ENCODE measurements at places on chromosomes 6 and 20.

- peak; percentile 95 for DNase-seq
Observed at GRCh38 chr20:61263084-61263695, 11.1 kb downstream of the CDH4 start.

GRCh38 chr6:140809694-140810101, 1323.0 kb upstream of the GJE1 start:
- DNase-seq = no peak

DNA sequence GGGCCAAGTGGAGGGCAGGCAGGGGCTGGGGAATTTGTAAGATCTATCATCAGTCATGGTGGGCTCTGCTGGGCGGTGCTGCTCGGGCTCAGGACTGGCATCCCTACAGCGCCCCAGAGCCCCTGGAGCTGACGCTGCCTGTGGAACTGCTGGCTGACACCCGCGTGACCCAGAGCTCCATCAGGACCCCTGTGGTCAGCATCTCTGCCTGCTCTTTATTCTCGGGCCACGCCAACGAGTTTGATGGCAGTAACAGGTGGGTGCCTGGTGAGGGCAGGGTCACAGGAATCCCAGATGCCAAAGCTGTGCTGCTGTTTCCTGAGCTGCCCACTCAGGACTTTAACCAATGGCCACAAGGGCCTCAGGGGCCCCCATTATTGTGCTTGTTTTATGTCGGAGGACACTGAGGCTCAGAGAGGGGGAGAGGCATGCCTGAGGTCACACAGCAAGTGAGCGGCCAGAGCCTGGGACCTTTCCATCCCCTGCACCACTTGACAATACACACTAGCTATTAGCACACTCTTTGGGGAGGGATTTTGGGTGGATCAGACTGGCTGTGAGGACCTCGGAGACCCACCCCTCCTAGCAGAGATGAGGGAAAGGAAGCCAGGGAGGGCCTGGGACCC, 6.3 kb downstream of the BPIFB2 start:
- no peak for DNase-seq

DNA sequence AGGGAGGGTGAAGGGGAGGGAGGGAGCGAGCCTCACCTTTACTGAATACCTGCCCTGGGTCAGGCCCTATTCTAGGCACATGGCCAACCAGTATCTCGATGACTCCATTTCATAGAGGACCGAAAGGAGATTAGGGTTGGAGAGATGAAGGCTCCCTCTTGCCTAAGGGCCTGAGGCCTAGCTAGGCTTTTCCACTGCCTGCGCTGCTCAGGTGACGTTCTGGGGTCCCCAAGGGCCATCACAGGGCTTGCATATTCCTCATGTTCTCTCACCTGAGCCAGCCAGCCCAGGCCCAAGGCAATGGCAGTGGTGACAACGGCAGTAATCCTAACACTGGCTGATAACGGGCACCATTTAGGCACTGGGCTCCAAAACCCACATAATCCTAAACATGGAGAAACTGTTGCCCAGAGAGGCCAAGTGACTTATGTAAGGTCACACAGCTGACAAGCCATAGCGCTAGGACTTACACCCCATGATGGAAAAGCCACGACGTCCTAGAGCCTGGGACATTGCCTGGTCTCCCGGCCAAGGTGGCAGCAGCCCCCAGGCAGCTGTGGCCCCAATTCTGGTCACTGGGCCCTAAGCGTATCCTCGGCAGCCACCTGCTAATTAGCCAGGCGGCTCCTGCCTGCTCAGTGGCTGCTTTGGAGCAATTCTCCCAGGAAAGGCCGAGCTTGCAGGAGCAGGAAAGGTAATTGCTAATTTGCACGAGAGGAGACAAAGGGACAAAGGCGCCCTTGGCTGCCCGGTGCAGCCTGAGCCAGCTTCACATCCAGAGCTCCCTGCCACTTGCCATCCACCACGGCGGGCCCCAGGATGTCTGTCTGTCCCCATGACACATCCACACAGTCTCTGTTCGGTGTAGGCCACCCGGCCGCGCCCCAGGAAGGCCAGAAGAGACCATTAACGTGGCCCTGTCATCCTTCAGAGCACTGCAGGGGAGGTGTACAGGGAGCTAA, 21.5 kb downstream of the NOL4L start:
- no peak for DNase-seq

DNA sequence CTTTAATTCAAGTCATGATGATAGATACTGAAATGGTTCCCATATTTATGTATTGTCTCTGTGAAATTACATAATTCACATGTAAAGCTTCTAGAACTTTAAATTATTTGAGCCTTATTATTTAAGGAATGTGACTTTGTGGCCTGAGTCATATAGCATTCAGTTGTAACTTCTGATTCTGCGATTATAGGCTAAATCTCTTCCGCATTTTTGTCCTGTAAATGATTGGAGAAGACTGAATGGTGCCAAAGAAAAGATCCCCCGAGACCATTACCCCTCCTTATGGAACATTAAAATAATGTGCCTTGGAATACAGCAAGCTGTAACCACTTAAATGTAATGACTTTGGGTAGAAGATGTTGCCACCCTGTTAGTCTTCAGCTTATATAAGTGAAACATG, 63.3 kb upstream of the MAP7 start:
- no peak for DNase-seq

DNA sequence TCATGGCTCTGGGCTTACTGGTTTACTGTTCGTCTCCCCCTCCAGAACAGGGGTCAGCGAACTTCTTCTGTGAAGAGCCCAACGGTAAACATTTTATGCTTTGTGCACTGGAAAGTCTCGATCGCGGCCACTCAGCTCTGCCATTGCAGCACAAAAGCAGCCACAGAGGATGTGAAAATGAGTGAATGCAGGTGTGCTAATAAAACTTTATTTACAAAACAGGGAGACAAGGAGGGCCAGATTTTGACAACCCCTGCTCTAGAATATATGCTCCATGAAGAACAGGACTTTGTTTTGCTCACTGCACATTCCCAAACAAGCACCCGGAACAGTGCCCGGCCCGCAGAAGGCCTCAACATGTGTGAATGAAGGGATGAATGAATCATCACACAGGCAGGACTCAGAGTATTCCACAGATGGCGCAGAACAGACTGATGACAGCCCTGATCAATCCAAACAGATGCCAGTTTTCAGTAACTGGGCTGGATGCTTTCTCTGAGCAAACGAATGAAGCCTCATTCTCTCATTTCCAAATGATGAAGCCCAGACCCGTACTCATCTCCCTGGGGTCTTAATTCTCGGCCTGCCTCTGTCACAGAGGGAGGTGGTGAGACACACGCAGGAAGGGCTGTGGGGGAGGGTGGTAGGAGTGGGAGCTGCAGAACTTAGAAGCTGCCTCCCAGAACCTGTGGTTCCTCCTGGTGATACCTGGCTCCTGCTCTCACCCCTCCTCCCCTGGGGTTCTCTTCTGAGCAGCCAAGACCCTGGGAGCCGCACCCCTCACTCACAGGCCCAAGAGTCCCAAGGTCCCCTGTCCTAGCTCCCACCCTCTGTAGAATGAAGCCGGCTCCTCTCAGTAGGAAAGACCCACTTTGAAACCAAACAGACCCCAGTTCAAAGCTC, 196.4 kb downstream of the PREX1 start:
- no peak for DNase-seq

GRCh38 chr6:133768656-133769295, 120.1 kb upstream of the TCF21 start:
- no peak for DNase-seq

DNA sequence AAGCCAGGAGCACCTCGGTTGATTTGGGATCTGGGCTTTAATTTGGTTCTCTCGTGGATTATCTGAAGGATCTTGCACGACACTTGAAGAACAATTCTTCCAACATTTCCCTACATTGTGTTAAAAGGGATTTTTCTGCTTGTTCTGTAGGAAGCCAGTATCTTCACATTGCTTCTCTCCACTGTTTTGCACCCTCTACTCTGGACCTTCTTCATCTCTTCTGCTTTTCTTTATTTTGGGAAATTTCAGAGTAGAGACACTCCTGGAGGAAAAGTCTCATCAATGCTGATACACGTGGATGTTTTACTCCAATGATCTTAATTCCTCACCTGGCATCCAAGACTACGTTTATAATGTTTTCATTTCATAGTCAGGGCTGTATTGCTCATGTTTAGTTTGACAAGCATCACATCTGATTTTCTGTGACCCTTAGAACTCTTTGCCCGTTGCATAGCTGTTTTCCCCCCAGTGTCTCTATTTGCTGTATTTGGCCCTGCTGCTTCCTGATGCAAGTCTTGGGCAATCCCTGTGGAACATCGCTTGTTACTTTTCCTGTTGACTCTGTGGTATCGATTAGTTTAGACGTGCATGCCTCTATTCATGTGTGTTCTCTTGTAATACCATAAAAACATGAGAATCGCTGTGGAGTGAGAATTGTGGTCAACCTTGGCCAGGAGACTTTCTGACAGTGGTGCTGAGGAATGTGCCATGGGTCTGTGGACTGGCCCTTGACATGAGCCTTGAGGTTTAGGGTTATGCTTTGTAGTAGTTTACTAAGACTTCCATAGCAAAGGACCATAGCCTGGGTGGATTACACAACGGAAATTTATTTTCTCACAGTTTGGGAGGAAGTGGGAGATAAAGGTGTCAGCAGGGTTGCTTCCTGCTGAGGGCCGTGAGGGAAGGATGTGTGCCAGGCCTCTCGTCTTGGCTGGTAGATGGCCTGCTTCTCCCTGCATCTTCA, 12.5 kb downstream of the PLCB1 start:
- DNase-seq = no peak

- peak; percentile 63 for DNase-seq
Observed at GRCh38 chr6:17417817-17418216, 24.4 kb downstream of the CAP2 start.

- DNase-seq = no peak
Observed at GRCh38 chr6:96499781-96500180, 21.8 kb upstream of the UFL1 start.

DNA sequence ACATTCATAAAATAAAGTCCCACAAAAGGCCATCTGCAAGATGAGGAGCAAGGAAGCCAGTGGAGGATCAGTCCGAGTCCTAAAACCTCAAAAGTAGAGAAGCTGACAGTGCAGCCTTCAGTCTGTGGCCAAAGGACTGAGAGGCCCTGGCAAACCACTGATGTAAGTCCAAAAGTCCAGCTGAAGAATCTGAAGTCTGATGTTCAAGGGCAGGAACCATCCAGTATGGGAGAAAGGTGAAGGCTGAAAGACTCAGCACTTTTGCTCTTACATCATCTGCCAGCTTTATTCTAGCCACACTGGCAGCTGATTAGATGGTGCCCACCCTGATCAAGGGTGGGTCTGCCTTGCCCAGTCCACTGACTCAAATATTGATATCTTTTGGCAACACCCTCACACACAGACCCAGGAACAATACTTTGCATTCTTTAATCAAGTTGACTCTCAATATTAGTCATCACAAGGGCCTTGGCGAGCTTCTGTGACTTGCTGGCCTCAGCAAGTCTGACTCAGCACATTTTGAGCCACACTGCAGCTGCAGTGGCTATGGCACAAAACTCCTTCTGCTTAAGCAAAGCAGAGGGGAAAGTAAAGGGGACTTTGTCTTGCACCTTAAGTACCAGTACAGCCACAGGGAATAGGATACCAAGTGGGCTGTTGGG, 1370.3 kb upstream of the CITED2 start:
- DNase-seq = no peak

GRCh38 chr6:20438462-20439070, 36.9 kb downstream of the E2F3 start:
- DNase-seq = no peak

DNA sequence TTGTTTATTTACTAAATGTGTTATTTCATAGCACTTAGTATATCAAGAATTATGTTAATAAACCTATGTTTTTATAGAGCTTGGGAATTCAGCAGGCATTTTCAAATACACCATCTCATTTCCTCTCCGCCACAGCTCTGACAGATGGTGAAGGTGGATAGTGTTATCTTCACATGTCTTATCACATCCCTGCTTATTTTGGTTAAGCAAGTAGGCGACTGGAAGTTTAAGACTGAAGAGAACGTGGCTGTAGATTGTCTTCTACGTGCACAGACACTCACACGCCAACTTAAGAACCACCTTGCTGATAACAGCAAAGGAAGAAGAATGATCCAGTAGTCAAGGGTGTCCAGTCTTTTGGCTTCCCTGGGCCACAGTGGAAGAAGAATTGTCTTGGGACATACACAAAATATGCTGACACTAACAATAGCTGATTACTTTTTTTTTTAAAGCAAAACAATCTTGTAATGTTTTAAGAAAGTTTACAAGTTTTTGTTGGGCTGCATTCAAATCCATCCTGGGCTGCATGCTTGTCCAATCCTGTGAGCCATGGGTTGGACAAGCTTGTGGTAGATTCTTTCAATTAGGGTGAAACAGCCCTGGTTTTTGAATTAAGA, 43.3 kb upstream of the SCGN start:
- no peak for DNase-seq

GRCh38 chr6:85679445-85680123, 36.9 kb upstream of the SYNCRIP start:
- no peak for DNase-seq

DNA sequence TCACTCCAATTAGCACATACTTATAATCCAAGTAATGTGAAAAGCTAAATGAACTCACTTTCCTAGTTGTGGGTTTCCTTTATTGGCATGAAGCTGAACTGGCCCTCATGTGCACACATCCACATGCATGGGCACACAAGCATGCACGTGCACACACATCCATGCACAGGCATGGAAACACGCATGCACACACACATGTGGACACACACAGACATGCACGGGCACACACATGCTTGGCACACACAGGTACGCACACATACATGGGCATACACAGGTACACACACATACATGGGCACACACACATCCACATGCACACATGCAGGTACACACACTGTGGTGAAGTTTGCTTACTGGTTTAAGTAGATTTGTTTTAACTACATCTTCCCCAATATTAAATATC, 23.8 kb downstream of the SYNDIG1 start:
- no peak for DNase-seq

DNA sequence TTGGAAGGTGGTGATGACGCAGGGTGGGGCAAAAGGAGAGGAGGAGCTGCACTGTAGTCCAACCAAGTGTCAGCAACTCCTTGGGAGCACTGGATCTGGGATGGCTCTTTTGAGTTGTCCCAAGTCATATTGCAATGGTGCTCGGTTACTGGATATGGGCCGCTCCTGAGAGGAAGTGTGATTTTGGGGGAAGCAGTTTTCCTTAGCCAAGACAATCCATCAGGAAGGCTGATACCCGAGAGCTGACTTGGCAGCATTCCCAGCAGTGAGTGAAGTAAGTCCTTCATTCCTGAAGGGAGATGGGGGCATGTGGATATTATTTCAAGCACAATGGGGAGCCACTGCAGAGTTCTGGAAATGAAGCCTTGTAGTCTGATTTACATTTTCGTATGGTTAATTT, 354.1 kb downstream of the RFPL4B start:
- no peak for DNase-seq

- DNase-seq = no peak
Observed at GRCh38 chr6:24140591-24140990, 14.6 kb downstream of the NRSN1 start.

All from H1 (cell line).